ENCODE measurements at places on chromosomes 5 and 9. TPM values are rescaled to one million over a fixed set of nuclear protein-coding genes. Genes with fewer than 3 reads are reported as not detected.

The PDCD1LG2 gene
- total RNA-seq = 0.51 TPM

DNA sequence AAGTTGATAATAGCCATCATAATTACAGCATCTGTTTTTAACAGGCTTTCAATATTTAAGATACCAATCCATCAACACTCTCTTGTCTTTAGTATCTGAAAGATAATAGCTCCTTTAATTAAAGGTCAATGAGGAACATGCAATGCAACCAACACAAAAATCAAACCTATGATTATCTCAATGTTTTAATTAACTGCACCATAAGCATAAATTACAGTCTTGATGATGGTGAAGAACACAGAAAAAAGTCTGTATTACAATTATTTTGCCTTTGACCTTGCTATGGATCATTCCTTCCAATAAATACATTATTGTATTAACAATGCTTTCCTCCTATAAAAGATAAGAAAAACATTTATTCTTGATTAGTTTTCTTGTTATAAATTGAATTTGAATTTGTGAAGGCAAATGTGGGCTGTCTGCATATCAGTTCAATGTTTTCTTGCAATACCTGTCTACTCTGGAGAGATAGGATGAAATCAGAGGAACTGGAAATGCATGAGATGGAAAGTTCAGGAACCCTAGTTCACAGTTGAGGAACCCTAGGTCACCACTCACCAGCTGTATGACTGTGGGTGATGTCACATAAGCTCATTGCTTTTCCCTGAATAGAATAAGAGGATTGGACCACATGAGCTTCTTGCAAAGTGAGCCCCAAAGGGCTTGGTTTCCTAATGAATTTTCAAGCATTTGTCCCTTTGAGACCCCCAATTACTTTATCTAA is 58.5 kb upstream of the ANXA1 start:
- no peak for DNase-seq

- no peak for DNase-seq
Observed at GRCh38 chr5:107368615-107369014, 302.1 kb downstream of the EFNA5 start.

DNA sequence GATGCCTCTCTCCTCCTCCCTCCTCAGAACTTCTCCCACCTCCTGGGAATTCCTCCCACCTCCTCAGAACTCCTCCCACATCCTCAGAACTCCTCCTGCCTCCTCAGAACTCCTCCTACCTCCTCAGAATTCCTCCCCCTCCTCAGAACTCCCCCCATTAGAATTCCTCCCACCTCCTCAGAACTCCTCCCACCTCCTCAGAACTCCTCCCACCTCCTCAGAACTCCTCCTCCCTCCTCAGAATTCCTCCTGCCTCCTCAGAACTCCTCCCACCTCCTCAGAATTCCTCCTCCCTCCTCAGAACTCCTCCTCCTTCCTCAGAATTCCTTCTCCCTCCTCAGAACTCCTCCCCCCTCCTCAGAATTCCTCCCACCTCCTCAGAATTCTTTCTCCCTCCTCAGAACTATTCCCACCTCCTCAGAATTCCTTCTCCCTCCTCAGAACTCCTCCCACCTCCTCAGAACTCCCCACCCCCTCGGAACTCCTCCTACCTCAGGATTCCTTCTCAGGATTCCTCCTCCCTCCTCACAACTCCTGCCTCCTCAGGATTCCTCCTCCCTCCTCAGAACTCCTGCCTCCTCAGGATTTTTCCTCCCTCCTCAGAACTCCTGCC is 23.9 kb downstream of the SLC46A2 start:
- no peak for DNase-seq

The PKD2L2 gene
- total RNA-seq = not detected

The TMEFF1 gene
- 12.9 TPM for total RNA-seq

GRCh38 chr9:6183627-6184026 is 32.0 kb upstream of the IL33 start:
- no peak for DNase-seq

- DNase-seq = no peak
Observed at GRCh38 chr5:32908641-32909040, 197.5 kb downstream of the NPR3 start.

- no peak for DNase-seq
Observed at GRCh38 chr5:164253764-164254163, 748.3 kb downstream of the MAT2B start.

DNA sequence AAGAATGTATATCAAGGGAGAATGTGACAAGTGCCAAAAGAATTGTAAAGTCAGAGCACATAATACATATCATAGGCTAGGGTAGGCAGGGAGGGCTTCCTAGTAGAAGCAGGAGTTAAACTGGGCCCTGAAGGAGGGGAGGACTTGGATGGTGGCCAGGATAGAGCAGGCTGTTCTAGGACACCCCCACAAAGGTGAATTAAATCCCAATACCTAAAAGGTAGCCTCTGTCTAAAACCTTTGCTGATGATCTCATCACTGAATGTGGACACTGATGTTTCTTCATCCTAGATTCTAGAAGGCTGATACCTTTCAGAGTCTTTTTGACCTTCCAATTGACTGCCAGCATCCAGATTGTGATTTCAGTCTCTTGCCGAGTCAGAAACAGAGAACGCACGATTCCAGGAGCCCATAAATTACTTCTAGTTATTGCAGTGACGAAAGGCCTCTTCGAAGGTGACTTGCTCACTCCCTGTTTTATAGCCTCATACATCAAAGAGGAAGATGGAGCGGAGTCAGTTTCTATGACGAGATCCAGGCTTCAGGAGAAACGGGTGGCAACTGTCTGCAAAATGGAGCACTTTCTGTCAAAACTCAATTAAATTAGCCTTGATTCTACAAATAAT is 43.2 kb downstream of the KIF4B start:
- DNase-seq = no peak

DNA sequence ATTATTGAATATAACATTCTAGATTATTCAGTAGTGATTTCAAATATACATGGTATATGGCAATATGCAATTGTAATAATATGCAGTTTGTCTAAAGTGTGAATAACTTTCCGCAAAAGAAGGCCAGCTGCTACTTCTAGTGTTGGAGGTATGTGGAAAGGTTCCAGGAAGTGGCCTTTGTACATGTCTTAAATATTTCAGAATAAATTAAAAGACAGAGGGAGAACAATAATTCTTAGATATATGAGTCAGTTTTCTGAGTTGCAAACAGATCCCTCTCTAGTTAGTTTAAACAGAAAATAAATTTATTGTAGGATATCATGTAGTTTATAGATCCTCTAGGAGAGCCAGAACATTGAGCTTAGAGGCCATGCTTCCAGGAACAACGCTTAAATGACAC is 210.8 kb upstream of the ELL2 start:
- no peak for DNase-seq

The IL13 gene
- total RNA-seq = not detected

- DNase-seq = no peak
Observed at GRCh38 chr9:136386018-136386417, 12.5 kb upstream of the CARD9 start.

GRCh38 chr9:87867391-87867790 is 15.3 kb upstream of the SPATA31E1 start:
- no peak for DNase-seq

DNA sequence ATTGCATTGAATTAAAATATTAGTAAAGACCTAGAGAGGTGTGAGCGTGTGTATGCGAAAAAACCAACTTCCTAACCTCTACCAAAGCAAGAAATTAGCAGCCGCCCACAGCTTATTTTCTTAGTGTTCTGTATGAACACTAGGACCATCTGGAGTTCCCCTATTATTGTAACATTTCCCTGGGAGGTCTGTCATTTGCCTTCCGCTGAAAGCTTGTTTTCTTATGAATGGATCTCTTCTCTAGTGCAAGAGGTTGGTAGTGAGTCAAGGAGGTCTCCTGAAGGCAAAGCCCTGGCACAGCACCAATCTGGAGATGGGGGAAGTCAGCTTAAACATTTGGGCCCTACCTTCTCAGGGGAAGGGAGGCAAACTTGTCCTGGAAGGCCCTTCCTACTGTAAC is 10.8 kb downstream of the TNFSF8 start:
- DNase-seq = no peak

The INSL4 gene
- total RNA-seq = not detected

DNA sequence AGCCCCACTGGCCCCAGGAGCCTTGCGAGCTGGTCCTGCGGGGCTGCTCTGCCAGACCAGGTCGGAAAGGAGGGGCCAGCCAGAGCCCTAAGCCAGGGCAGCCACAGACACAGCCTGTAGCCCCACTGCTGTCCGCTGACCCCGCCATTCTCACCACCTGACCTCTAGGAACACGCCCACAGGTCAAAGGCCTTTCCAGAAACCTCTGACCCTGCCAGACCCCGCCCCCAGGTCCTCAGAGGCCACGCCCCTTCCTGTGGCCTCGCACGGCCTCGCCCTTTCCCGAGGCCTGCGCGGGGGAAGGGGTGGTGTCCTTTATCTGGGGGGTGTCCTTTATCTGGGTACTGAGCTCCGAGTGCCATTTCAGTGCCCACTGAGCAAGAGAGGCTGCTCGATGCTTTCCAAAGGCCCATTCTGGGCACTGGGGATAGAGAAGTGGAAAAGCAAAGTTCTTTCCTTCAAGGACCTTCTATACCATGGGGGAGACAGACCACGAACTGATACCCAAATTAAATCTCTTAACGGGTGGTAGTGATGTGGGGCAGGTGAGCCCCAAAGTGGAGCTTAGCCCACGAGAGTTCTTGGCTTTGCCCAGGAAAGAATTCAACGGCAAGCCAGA is 46.5 kb downstream of the P4HA2 start:
- DNase-seq = no peak

DNA sequence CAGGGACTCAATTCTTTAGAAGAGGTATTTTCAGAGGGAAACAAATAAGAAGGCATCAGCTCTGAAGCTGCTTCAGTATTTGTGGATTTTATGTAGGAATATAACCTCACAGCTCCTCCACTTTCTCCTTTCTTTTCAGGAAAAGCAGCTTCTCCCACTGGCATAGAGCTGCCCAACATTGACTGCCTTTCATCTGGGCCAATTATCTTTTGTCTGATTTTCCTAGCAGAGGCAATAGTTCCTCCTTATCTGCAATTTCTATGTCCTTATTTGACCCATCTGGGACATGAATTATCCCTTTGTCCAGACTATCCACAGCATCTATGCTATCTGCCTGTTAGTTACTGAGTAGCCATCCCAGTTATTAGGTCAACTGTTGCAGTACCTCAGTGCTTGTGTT is 1671.2 kb upstream of the ACO1 start:
- DNase-seq = no peak

- no peak for DNase-seq
Observed at GRCh38 chr5:82096249-82096648, 124.4 kb downstream of the ATG10 start.

DNA sequence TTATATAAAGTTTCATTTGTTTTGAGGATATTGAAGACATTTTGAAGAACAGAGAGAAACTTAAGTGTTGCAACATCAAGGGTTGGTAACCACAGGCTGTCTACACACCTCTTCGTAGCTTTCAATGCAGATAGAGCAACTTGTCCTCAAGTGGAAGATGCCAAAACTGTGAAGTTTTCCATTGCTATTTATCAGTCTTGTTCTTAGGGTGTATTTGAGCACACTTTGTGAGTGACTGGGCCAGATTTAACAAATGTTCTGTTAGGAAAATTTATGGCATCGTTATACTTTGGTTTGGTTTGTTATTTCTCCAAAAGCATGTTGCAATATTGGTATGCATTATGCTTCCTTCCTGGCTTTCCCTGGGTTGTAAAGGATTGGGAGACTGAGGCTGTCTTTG is 31.6 kb downstream of the NNT start:
- DNase-seq = no peak

DNA sequence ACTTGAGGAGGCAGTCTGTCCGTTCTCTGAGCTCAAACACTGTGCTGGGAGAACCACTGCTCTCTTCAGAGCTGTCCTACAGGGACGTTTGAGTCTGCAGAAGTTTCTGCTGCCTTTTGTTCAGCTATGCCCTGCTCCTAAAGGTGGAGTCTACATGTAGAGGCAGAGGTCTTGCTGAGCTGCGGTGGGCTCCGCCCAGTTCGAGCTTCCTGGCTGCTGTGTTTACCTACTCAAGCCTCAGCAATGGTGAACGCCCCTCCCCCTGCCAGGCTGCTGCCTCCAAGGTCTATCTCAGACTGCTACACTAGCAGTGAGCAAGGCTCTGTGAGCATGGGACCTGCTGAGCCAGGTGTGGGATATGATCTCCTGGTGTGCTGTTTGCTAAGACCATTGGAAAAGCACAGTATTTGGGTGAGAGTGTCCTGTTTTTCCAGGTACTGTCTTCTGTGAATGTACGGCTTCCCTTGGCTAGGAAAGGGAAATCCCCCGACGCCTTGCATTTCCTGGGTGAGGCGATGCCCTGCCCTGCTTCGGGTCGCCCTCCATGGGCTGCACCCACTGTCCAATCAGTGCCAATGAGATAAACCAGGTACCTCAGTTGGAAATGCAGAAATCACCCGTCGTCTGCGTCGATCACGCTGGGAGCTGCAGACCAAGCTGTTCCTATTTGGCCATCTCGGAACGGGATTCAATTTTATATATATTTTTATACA is 58.5 kb downstream of the CNTRL start:
- no peak for DNase-seq

The HMHB1 gene
- total RNA-seq = not detected

The GGTA1 gene
- total RNA-seq = 13.4 TPM
